Regular cardiac myocyte (primary cell): ENCODE measurements at places on chromosomes 7 and 10. TPM values are rescaled to one million over a fixed set of nuclear protein-coding genes. Genes with fewer than 3 reads are reported as not detected.

The VTI1A gene
- 25.9 and 29.3 TPM in 2 replicates for total RNA-seq

The CYP2C19 gene
- not detected in 2 replicates for total RNA-seq

The FAM241B gene
- total RNA-seq, result 0.19 and 0.56 TPM in 2 replicates

The GAD2 gene
- not detected in 2 replicates for total RNA-seq

The ITGB8 gene
- 23.0 and 73.0 TPM in 2 replicates for total RNA-seq

The OGDHL gene
- 0.28 and 0.38 TPM in 2 replicates for total RNA-seq

The IL15RA gene
- total RNA-seq, result 1.7 and 3.7 TPM in 2 replicates

The AKR1C3 gene
- total RNA-seq, result 59.8 and 91.6 TPM in 2 replicates

The SPDYE16 gene
- 0.56 TPM in 1 of 2 replicates, not detected in the other for total RNA-seq

The PCGF6 gene
- total RNA-seq, result 14.1 and 14.2 TPM in 2 replicates

The FFAR4 gene
- total RNA-seq, result not detected in 2 replicates

The SPDYE11 gene
- total RNA-seq, result not detected in 2 replicates
